ENCODE measurements at places on chromosomes 5 and 9. TPM values are rescaled to one million over a fixed set of nuclear protein-coding genes. Genes with fewer than 3 reads are reported as not detected.

The PCDHB9 gene
- total RNA-seq = 0.78 TPM

The RABEPK gene
- total RNA-seq = 19.3 TPM

GRCh38 chr5:138275379-138275782 lies 960 bp upstream of the GFRA3 start:
- DNase-seq = peak; percentile 22

DNA sequence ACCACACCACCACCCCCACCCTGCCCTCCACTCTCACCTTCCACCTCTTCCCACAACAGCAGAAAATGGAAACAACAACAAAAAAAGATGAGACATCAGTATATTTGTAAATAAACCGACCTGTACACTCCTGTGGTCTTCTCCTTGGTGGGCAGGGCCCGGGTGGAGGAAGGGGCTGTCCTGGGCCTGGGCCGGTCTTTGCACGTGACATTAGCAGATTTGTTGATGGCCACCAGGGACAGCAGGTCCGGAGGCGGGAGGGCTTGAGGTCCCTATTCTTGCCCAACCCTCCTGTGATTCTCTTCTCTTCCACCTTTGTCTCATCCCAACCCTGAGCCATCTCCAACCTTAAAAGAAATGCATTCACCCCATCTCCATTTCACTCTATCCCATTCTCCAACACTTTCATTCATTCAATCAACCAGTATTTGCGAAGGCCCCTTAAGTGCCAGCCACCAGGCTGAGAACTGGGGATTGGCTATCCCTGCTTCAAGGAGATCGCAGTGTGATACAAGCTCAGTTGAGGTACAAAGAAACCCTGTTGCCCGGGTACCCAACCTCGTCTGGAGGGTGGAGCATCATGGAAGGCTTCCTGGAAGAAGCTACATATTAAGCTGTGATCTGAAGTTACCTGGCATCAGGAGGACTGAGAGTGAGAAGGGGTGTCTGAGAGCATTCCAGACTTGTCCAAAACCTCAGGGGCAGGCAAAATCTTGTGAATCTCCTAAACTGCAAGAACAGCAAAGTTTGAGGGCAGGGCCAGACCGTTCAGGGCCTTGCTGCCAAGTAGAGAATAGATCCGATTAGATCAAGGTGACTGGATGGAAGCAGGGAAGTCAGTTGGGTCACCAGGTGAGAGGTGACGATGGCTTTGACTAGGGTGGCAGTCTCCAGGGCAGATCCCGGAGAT lies 87.4 kb downstream of the LMX1B start:
- DNase-seq = no peak

DNA sequence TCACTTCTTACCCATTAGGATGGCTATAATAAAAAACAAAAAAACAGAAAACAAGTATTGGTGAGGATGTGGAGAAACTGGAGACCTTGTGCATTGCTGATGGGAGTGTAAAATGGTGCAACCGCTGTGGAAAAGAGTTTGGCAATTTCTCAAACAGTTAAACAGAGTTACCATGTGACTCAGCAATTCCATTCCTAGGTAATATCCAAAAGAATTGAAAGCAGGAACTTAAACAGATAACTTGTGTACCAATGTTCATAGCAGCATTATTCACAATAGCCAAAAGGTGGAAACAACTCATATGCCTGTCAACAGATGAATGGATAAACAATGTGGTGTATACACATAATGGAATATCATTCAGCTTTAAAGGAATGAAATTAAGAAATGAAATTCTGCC lies 28.9 kb downstream of the DCP2 start:
- no peak for DNase-seq

DNA sequence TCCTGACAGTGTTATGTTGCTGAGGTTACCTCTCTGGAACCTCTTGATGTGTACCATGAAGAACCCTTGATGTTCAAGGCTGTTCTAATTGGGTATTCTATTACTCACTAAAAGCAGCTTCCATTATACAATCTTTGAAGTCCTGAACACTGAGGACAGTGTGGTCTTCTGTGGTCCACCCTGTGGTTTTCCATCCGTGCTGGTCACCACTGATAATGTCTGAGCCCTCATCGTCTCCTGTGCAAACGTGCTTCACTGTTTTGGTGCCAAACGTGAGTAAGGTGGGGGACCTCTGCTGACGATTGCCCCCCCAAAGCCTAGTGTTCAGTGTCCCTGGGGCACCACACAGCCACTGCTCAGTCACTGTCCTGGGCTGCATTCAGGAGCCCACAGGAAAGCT lies 259.7 kb upstream of the ANKRD55 start:
- no peak for DNase-seq

GRCh38 chr9:137123468-137123837 lies 8.9 kb upstream of the DPP7 start:
- DNase-seq = no peak

GRCh38 chr5:155926031-155926430 lies 400.9 kb upstream of the SGCD start:
- no peak for DNase-seq

DNA sequence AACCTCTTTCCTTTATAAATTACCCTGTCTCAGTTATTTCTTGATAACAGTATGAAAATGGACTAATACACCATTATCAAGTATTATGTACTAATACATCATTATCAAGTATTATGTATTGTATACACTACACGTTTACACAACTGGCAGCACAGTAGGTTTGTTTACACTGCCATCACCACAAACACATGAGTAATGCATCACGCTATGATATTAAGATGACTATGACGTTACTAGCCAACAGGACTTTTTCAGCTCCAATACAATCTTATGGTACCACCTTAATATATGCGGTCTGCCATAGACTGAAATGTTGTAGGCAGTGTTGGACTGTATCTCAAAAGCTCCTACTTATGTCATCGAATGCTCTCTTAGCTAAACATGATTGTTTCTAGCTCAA lies 28.2 kb downstream of the PRELID2 start:
- DNase-seq = no peak

DNA sequence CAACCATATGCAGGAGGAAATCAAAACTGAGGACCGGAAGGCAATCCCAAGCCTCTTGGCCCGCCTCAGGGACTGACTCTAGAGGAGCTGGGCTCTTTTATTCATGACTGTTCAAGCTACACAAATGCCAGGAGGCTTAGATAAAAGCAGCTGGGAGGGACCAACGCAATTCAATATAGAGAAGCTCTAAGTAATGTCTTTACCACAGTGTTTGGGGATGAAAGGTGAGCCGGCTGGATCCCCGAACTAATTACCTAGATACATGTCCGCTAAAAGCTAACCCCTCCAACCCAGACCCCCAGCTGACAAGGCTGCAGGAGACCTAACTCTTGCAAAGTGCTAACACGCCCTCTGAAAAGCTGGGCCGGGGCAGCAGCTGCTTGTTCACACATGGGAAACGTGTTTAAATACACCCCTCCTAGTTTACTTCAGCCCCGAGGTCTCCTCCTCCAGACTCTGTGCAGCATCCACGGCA lies 67.5 kb downstream of the TLE1 start:
- peak; percentile 28 for DNase-seq

- no peak for DNase-seq
Measured at GRCh38 chr9:33236571-33236970, 3.4 kb upstream of the SPINK4 start.

DNA sequence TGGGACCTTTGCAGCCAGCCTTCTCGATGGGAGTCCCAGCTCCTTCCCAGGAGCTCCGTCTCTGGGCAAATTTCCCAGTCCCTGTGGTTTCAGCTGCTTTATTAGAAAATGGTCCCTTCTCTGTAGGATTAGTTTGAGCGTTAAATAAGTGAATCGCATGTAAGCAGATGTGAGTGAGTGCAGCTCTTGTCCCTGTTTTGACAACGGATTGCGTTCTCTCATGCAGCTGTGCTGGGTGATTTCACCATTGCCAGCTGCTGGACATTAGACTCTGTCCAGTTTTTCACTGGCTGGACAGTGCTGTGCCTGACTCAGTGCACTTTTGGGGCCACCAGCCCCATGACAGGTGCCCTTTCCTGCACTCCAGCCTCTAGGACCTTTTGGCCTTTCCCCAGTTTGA lies 11.6 kb upstream of the CEL start:
- DNase-seq = no peak

GRCh38 chr9:105313238-105313637 lies 68.8 kb downstream of the SLC44A1 start:
- DNase-seq = no peak

DNA sequence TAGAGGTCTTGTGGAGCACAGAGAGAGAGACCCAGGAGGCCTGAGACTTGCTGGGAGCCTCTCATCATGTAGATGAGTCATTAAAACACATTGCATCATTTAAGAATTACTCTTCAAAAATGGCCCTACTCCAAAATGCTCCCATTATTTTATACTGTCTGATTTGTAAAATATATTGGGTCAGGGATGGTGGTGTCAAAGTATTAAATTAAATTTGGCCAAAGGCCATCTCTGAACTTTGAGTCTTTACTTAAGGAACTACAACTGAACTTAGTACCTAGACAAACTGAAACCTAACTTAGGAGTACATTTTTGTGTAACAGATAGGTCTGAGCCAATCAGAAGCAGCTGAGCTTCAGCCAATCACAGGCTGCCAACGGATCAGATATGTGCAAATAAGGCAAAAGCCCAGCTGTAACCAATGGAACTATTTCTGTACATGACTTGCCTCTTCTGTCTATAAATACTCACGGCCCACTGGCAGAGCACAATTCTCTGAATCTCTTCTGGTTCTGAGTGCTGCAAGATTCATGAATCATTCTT lies 657.2 kb downstream of the TLE1 start:
- no peak for DNase-seq
